ENCODE measurements at places on chromosomes 13 and 19.
A peak's percentile ranks its signal among the peaks of the same experiment; 100 is the strongest.

- DNase-seq, result no peak
Measured at GRCh38 chr19:57028804-57029525, 90.8 kb upstream of the USP29 start.

- DNase-seq, result no peak
Measured at GRCh38 chr19:27709496-27709895, 1503.5 kb downstream of the UQCRFS1 start.

DNA sequence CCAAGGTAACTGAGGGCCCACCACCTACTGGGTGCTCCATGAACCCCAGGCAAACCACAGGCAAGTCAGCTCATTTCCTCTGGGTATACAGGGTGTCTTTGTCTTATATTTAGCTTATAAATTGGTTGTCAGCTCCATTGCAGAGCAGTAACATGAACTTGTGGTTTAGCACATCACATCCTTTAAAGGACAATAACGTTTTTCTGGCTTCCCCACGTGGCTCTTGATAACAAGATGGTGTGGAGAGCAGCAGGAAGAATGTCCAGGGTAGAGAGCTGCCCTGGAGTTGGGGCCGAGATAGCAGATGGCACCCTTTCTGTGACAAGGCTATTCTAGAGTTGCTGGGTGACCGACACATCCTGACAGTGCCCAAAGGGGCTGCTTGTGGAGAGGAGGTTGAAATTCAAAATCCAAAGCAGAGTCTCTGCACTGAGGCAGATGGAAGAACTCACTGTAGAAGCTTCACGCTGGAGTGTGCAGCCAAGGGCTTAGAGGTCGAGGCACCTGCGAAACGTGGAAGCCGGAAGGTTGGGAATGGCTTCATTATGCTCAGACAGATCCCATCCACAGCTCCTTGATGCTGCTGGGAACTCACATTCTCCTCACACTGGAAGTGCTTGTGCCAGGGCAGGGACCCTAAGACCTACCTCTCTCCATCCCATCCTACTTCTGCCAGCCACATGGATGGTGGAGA is 133.0 kb upstream of the FRY start:
- no peak for DNase-seq

- peak; percentile 33 for DNase-seq
Measured at GRCh38 chr19:35533822-35534392, 651 bp downstream of the GAPDHS start.

DNA sequence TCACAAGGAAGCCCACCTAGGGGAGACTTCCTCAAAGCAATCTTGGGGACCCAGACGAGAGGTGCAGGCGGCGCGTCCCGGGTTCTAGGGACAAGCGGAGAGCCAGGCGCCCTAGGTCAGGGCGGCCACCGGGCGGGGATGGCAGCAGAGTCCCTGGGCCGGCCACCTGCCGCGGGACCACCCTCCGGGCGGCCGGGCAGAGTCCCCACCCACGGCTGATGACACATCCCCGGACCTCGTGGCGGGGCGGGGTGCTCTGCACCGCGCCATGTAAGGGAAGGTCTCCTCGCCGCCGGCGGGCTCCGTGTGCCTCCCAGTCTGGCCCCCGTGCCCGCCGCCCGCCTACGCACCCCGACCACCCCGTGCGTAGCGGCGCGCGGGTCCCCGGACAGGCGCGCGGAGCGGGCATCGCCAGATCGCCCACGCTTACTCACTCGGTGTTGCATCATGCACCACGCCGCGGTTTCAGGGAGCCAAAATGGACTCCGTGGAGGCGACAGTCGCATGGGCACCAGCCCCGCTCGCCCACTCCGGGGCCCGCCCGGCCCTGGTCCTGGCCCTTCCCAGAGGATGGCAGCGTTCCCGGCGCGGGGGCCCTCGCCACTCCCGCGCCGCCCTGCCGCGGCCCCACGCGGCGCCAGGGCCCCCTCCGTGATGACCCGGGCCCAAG is 643 bp downstream of the SLC7A1 start:
- peak; percentile 57 for DNase-seq

GRCh38 chr13:98960606-98961502 is 17.0 kb downstream of the DOCK9 start:
- DNase-seq, result no peak

DNA sequence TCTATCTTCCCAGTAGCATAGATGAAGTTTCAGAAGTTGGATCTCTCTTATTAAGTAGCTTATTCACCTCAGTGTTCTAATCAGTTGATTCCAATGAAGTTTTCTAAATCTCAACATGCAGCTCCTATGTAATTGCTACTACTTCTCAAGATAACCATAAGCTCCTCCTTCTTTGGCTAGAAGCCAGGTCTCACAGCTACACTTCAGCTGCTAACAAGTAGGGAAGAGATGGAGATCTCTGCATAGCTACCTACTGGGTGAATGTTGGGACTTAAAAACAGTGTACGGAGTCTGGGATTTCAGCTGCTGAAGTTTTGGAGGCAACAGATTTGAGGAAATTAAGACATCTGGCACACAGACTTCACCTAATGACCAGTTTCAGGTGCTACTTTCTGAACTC is 661.0 kb downstream of the SLITRK1 start:
- DNase-seq, result no peak

DNA sequence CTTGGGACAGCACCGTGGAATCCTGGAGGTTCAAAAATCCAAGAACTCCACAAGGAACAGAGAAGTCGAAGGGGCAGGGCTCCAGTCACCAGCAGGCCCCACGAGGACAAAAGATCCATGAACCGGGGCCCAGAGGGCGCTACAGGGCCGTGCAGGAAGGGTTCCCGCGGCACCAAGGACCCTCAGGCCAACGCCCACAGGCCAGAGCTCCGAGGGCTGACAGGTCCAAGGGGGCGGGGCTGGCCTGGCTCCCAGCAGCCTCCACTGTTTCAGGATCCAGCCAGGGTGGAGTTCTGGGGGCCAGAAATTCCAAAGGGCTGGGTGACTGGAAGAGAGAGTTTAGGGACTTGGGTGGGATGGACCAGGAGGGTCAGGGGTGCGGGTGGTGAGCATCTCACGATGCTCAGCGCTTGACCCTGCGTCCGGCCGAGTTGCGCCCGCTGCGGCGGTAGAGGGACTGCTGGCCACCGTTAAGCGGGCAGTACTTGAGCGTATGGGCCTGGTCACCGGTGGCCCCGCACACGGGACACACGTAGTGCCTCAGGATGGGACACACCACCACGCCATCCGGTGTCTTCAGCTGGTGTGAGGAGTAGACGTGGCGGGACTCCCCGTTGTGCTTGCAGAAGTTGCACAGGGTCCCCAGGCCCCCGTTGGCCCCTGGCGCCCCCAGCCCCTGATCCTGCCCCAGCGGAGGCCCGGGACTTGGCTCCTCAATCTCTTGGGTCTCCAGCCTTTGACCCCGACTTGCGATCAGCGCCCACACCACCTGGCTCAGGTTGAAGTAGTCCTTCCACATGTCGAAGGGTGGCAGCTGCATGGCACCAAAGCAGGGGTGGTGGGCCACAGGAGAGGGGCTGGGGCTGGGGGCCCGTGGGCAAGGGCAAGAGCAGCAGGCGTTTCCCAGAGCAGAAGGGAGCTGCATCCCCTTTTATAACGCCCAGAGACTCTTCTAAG is at the start of gene NANOS2:
Gene NANOS2 (minus strand): TSS at position 905 of the 957 bp plus-strand sequence. CDS start 85 bp downstream, at position 820.
- DNase-seq, result no peak

DNA sequence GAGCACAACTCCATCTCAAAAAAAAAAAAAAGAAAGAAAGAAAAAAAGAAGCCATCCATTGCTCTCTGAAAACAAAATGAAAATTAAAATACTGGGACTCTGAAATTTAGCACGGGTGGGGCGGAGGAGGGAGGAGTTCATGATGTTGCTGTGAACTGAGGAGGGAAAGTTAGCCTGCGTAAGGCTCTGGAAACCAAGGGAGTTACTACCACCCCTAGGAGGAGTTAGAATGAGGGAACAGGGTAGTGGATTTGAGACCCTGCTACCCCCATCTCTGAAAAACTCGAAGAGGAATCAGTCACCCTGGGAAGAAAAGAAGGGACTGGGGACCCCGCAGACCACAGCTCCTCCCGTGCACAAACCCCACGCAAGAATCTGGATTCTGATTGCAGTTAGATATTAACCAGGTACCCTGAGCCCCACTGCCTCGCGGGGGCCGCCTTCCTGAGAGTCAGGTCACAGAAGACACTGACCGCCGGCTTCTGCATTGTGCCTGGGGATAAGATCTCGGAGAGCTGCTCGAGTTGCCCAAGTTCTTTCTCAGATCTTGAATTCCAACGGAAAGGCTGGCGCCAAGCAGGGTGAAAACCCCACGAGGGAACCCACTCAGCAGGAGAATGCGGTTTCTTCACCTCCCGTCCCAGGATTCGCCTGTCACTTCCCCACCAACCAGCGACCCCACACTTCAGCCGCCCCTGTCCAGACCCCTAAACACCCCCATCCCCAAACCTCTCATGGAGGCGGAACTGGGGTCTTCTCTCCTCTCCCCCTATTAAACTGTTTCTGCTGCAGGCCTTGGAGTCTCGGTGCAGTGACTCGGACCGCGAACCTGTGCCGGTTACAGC is 870 bp downstream of the ZNF442 start:
- DNase-seq, result no peak

GRCh38 chr13:99224021-99224420 is 23.4 kb downstream of the UBAC2 start:
- DNase-seq, result no peak

DNA sequence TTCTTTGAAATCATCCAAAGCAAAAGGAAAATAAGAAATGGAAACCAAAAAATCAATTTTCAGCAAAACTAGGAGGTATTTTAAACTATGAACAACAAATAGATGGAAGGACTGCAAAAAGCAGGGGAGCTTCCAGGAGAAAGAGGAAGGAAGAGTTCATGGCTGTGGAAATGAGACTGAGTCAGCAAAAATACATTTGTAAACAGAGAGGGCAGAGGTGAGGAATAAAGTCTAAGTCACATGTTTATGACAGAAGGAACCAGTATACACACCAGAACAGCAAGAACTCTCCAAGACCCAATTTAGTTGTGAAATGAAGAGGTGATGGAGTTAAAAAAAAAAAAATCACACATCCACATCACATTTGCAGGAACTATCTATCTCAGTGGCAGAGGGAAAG is 69.6 kb downstream of the RNASEH2B start:
- DNase-seq, result no peak

GRCh38 chr19:46271481-46272197 is 25.2 kb upstream of the HIF3A start:
- DNase-seq, result no peak

- no peak for DNase-seq
Measured at GRCh38 chr13:97367016-97367822, 66.8 kb upstream of the RAP2A start.

- DNase-seq, result no peak
Measured at GRCh38 chr19:33446330-33447293, 73.1 kb downstream of the CEBPG start.

GRCh38 chr13:113105032-113105920 is at the start of gene F7:
Gene F7 (plus strand): TSS chr13:113105791. CDS start chr13:113105842, 51 bp downstream.
- DNase-seq, result no peak

- no peak for DNase-seq
Measured at GRCh38 chr13:41565216-41565615, 107.9 kb downstream of the RGCC start.

- no peak for DNase-seq
Measured at GRCh38 chr13:87872813-87873212, 201.6 kb downstream of the SLITRK5 start.

DNA sequence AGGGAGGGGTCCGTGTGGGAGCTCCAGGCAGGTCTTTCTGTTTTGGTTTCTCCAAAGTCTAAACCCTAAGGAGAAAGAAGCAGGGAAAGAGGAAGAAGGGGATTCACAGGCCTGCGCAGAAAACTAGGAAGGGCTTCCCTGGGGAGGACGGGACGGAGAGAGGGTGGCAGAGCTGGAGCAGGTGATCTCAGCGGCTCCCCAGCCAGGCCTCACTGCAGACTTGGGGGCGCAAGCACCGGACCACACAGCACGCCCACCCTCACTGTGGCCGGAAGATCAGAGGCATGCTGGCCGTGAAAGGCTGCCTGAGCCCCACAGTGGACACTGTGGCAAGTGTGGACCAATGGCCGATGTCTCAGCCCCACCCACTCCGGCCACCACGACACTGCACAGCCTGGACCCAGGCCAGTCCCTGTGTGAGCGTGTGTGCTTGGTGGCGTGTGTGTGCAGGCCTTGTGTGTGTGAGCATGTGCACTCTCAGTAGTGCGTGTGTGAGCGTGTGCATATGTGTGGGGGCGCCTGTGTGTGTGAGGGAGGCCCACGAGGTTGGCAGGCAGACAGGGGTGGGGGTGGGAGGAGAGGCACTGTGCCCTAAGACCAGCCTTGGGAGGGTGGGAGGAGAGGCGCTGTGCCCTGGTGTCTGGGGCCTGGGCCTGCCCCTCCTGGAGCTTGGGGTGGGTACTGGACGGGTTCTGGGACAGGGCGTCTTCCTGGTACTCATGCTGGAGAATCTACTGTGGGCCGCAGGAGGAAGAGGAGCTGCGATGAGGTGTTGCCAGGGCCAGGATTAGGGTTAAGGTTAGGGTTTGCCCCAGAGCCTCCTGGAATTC is 15.4 kb upstream of the TMEM255B start:
- DNase-seq, result no peak

DNA sequence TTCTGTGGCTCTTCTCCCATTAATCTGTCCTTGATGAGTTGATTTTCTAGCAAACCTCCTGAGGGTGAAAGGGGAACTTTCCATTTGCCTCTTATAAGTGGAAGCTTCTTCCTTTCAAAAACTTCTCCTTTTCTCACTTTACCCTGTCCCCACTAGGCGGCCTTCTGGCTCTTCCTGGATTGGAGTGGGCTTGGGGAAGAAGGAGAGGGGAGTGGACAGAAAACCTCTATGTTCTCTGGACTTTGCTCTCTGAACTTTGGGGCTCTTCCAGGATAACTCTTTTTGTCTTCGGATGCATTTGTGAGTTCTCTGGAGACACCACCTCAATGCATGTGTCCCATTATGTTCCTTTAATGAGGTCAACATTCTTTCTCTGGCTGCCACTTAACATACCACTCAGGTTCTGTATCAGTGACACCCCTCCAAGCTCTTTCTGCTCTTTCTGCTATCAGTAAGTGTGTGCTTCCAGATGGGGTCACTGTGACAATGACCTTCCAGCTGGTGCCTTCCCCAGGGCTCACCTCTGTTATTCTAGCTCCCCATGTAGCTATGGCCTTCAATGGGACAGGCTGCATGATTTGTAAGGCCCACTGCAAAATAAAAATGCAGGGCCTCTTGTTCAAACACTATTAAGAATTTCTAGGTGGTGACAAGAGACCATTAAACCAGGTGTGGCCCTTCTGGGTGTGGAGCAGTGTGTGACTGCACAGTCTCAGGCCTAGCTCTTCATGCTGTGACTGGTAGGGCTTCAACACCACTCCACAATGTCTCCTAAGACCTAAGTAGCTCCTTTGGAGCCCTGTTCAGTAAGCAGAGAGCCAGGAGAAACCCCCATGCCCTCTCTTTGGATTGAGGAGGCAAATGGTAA is 389.2 kb downstream of the EFNB2 start:
- DNase-seq, result no peak

DNA sequence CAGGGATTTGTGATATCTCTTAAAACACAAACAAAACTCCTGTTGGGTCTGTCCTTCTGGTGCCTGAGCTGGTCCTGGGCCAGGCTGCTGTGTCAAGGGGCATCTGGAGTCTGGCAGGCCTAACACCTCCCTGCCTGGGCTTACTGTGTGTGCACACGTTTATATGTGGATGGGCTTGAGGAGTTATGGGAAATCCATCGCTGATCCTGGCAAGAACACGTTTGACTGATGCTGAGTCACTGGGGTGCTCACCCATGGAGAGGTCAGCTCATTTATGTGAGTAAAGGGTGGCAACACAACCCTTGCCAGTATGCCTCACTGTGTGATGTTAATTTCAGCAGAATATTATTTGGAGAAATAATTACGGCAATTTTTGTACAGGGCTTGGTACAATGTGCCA is 44.5 kb upstream of the PCDH8 start:
- no peak for DNase-seq

GRCh38 chr19:6744381-6745301 is 5.2 kb downstream of the TRIP10 start:
- no peak for DNase-seq

- DNase-seq, result no peak
Measured at GRCh38 chr19:8150178-8150865, 930 bp upstream of the FBN3 start.

GRCh38 chr13:90623318-90624011 is 724.0 kb upstream of the MIR17HG start:
- DNase-seq, result no peak
